ENCODE measurements at places on chromosomes 13 and 19.

GRCh38 chr13:98468361-98468760 lies 108.5 kb downstream of the STK24 start:
- no peaks in the 10 kb centered on the region for H3K27me3 ChIP-seq
- no peak overlapping the region for H3K27ac ChIP-seq
- no peaks in the 10 kb centered on the region for H3K4me1 ChIP-seq
- no peak for DNase-seq

DNA sequence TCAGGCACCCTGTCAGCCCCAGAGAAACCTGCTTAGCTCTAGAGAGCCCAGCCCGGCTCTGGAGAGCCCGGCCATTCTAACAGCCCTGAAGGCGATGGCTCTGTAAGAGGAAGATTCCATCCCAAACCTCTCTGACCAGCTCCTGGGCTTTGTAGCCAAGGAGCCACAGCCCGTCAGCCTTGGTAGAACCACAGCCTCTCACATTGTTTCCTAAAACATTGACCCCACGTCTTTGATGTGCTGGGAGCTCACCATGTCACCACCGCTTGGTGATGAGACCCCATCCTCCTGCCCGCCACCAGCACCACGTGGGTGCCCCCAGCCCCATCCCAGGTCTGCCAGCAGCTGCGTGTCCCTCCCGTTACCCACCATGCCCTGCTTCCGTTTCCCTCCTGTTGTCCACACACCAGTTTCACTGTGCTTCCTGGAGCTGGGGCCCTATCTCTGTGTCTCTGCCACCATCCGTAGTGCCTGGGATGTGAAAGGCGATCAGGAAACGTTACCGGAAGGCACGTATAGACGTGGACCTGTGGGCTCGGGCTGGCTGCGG lies 94.2 kb upstream of the MCF2L start:
- no peak overlapping the region for H3K27ac ChIP-seq
- no peaks in the 10 kb centered on the region for H3K36me3 ChIP-seq
- H3K27me3 ChIP-seq, result no peaks in the 10 kb centered on the region

DNA sequence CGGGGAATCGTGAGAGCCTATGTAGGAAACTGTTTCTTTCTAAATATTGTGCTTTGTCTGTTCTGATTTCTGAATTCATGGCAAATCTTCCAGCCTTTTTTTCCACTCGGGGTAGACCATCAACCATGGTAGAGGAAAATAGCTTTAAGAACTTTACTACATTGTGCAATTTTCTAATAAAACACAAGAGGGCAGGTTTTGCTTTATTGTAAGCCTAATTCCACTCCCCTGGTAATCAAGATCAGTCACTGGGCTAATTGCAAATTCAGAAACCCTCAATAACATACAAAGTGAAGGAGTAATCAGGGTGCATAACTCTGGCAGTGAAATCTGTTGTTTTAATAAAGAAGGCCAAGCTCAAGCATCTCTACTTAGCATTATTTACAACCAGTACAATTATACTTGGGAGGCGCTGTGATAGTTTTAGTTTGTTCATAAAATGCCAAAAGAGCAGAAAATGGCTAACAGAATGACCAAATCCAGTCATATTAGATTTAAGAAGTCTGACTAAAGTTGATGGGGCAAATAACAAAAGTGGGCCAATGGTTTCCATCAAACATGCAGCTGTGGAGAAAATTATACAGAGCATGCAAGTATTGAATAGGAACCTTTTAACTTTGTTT lies 43.8 kb downstream of the DCT start:
- no peaks in the 10 kb centered on the region for H3K36me3 ChIP-seq
- H3K4me1 ChIP-seq, result no peaks in the 10 kb centered on the region
- no peak overlapping the region for H3K4me3 ChIP-seq

DNA sequence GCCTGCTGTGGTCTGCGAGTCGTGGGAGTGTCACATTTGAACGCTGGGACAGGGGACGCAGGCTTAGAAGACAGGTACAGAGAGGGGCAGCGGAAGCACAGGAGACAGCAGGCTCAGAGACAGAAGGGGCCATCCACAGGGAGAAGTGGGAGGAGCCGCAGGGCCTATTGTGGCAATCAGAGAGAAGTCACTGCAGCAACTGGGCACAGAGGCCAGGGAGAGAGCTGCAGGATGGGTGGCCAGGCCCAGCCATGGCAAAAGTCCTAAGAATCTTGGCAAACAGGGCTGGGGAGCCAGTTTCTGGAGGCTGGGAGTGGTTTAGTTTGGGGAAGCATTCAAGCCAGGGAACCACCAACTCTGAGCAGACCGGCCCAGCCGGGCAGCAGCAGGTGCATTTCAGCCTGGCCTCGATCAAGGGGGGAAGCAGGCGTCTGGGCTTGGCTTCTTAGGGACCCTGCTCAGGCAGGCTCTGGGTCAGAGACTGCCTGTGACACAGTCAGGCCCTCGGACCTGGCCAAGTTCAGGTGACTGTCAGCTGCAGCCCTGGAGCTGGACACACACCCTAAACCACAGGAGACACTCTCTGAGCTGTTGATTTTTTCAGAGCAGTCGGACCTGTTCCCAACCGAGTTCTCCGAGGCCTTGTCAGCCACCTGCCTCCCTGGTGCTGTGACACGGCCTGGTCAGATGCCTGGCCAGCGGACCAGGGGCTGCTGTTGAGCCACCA lies 11.8 kb downstream of the SH3GL1 start:
- H3K36me3 ChIP-seq, result peaks cover 40% of the 10 kb centered on the region
- H3K27me3 ChIP-seq, result no peaks in the 10 kb centered on the region
- DNase-seq, result no peak

DNA sequence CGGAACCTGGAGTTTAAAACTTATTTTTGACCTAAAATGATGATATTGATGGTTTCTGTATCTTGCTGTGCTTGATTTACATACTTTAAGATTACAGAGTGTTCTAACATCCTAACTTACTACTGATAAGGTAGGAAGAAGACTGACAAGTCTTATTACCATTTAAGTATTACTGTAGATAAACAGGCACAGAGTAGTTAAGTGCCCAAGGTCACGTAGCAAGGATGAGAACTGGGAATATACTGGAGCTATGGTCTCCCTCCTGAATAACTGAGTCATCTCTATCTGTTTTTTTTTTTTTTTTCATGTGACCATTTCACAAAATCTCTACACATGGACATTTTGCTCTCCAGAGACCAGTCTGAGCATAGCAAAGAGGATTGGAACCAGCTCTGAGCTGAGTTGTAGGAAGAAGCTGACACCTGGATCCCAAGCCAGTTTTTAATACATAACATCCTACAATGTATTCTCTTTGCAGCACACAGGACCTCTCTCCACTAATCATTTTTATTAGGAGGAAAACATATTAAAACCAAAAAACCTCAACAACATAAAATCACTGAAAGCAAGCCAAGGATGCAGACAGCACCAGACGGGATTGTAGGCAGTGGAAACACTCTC lies 173.5 kb downstream of the DNAJC15 start:
- H3K27ac ChIP-seq, result no peak overlapping the region
- H3K36me3 ChIP-seq, result no peaks in the 10 kb centered on the region

GRCh38 chr19:17338433-17339078 lies 1.2 kb downstream of the GTPBP3 start:
- peaks cover 15% of the 10 kb centered on the region for H3K4me1 ChIP-seq
- peaks cover 26% of the 10 kb centered on the region for H3K36me3 ChIP-seq
- peak overlapping the region; percentile 98 for H3K4me3 ChIP-seq
- H3K27me3 ChIP-seq, result no peaks in the 10 kb centered on the region
- H3K27ac ChIP-seq, result no peak overlapping the region

GRCh38 chr19:19098703-19099632 lies 35.2 kb downstream of the SLC25A42 start:
- H3K27ac ChIP-seq, result no peak overlapping the region
- no peaks in the 10 kb centered on the region for H3K4me1 ChIP-seq
- DNase-seq, result no peak
- H3K4me3 ChIP-seq, result no peak overlapping the region

DNA sequence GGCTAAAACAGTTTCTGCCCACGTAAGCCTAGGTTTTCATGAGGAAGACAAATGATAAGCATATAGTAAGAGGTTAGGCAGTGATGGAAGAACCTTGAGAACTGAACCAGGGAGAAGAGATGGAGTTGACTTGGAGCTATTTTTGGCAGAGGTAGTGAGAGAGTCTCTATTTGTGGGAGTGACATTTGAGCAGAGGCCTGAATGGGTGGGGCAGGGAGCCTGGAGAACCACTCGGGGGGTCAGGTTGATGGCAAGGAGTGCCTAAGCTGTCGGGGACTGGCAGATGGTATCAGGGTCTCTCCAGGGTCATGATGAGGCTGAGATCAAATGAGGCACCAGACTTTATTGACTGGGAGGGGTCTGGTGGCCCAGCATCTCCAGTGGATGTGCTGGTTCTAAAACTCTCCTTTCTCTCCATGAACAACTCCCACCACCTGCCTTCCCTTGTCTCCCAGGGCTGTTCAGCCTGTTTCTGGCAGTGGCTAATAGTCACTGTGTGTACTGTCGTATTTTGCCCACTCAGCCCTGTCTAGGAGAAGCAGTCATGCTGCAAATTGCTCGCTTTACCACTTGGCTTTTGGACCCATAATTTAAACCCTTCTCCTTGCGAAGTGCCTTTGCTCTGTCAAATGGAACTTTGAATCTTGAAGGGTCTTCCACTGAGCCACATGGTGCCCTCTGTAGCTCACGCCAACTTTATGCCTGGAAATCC lies 3.6 kb downstream of the MAU2 start:
- H3K4me3 ChIP-seq, result no peak overlapping the region
- peaks cover 13% of the 10 kb centered on the region for H3K4me1 ChIP-seq
- H3K36me3 ChIP-seq, result peaks cover 59% of the 10 kb centered on the region
- H3K27me3 ChIP-seq, result no peaks in the 10 kb centered on the region
- no peak overlapping the region for H3K27ac ChIP-seq

- H3K27me3 ChIP-seq, result no peaks in the 10 kb centered on the region
- H3K27ac ChIP-seq, result no peak overlapping the region
- peak; percentile 35 for DNase-seq
- no peaks in the 10 kb centered on the region for H3K36me3 ChIP-seq
- H3K4me3 ChIP-seq, result no peak overlapping the region
Observed at GRCh38 chr13:112693831-112694497, 4.1 kb downstream of the ATP11A start.

DNA sequence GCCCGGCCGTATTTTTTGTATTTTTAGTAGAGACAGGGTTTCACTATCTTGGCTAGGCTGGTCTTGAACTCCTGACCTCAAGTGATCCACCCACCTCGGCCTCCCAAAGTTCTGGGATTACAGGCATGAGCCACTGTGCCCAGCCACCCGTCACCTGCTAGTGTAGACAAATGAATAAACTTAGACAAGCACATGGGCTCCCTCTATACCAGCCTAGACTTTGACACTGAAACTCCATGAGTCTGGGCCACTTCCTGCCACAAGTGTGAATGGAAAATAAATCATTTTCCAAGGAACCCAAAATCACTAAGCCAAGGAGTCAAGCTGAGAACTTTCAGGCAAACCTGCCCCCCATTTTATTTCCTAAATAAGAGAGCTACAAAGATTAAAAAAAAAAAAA lies 27.0 kb upstream of the TPT1 start:
- H3K4me1 ChIP-seq, result peaks cover 31% of the 10 kb centered on the region
- no peak for DNase-seq
- peak overlapping the region; percentile 95 for H3K27ac ChIP-seq
- H3K27me3 ChIP-seq, result no peaks in the 10 kb centered on the region

DNA sequence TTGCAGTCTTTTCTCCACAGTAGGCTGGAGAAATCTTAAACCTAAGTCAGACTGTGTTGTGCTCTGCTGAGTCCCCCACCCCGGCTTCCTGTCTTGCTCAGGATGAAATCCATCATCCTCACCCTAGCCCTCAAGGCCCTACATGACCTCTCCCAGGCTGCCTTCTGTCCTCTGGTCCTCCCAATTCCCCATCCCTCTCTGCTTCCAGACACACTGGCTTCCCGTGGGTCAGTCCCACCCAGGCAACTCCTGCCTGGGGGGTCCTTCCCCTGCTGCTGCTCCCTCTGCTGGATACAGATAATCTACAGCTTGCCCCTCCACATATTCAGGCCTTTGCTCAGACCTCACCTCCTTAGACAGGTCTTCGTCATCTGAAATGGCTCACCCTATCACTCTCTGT lies 18.4 kb upstream of the CBY2 start:
- H3K4me1 ChIP-seq, result no peaks in the 10 kb centered on the region
- peaks cover 52% of the 10 kb centered on the region for H3K27me3 ChIP-seq
- H3K4me3 ChIP-seq, result no peak overlapping the region
- no peak overlapping the region for H3K27ac ChIP-seq
- no peaks in the 10 kb centered on the region for H3K36me3 ChIP-seq
- DNase-seq, result no peak

DNA sequence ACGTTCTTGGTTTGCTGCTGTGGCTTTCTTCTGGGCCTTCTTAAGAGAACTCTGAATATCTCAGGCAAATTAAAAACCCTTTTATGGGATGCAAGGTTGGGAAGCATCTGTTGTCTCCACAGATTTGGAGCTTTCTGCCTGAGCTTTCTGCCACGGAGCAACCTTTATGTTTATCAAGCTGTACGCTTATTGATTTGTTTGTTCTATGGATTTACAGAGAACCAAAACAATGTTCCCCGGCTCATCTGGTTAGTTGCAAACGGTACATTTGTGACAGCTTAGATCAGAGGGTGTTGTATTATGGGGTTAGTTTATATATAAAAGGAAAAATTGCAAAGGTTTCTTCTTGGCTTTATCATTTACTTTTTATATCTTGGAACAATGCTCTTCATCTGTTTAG lies 479.6 kb downstream of the DIAPH3 start:
- DNase-seq, result no peak
- H3K4me1 ChIP-seq, result no peaks in the 10 kb centered on the region
- H3K27ac ChIP-seq, result no peak overlapping the region
- no peaks in the 10 kb centered on the region for H3K27me3 ChIP-seq
- no peak overlapping the region for H3K4me3 ChIP-seq
- H3K36me3 ChIP-seq, result no peaks in the 10 kb centered on the region

DNA sequence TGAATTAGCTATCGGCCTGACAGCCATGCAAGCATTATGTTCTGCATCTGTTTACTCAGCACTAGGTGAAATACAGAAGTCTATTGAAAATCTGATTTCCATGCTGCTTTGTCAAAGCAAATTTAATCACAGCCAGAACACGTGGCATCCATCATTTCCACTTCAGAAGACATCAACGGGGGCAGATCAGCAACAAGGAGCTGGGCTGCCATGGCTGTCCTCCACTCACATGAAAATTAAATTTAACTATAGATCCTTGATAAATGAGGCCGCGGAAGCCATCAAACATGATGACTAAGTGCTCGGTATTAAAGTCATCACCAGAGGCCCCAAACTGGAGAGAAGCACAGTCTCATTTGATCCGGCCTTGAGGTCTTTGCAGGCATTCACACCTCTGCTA lies 443.5 kb downstream of the HS6ST3 start:
- H3K36me3 ChIP-seq, result no peaks in the 10 kb centered on the region
- no peaks in the 10 kb centered on the region for H3K27me3 ChIP-seq
- no peak overlapping the region for H3K4me3 ChIP-seq
- H3K4me1 ChIP-seq, result no peaks in the 10 kb centered on the region

GRCh38 chr13:66716538-66716937 lies 513.6 kb downstream of the PCDH9 start:
- no peaks in the 10 kb centered on the region for H3K4me1 ChIP-seq
- H3K36me3 ChIP-seq, result no peaks in the 10 kb centered on the region
- no peak for DNase-seq
- no peak overlapping the region for H3K4me3 ChIP-seq
- H3K27me3 ChIP-seq, result no peaks in the 10 kb centered on the region
- no peak overlapping the region for H3K27ac ChIP-seq

All from MCF 10A (cell line).